ENCODE measurements at places on chromosomes 6 and 20. TPM values are rescaled to one million over a fixed set of nuclear protein-coding genes. Genes with fewer than 3 reads are reported as not detected.

- DNase-seq, result no peak
These were observed 449.6 kb downstream of the KIF16B start for GRCh38 chr20:16123623-16124022.

- DNase-seq, result no peak
These were observed 327.3 kb downstream of the THBS2 start for GRCh38 chr6:168926306-168926705.

- no peak for DNase-seq
These were observed 25.1 kb upstream of the CDH22 start for GRCh38 chr20:46333161-46333991.

GRCh38 chr20:18527836-18528235, 20.1 kb downstream of the SEC23B start:
- no peak for DNase-seq

- DNase-seq, result no peak
These were observed 167.3 kb upstream of the PTCHD4 start for GRCh38 chr6:48278261-48278660.

DNA sequence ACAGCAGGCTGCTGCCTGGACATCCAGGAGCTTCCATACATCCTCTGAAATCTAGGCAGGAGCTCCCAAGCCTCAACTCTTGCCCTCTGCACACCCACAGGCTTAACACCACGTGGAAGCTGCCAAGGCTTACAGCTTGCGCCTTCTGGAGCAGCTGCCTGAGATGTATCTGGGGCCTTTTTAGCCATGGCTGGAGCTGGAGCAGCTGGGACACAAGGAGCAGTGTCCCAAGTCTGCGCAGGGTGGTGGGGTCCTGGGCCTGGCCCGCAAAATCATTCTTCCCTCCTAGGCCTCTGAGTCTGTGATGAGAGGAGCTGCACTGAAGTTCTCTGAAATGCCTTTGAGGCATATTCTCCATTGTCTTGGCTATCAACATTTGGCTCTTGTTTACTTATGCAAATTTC, 255.0 kb downstream of the DLL1 start:
- no peak for DNase-seq

DNA sequence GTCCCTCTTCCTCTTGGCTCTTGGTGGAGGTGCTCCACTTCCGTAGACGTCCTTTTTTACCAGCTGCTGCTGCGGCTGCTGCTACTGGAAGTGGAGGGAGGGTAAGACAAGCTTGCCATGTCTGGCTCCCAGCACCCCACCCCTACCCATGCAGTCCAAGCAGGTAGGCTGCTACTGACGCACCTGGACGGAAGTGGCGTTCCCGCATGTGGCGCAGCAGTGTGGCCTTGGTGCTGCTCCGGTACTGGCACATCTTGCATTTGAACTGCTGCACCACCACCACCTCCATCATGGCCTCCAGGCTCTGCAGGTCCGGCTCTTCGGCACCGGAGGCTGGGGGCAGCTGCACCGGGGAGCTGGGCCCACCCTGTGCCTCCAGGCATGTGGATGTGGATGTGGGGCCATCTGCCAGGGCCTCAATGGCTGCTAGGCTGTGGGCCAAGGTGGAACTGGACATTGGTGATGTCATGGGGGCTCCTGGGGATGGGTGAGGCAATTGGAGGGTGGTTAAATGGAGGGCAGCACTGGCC, 4.4 kb downstream of the ZNF335 start:
- no peak for DNase-seq

- peak; percentile 72 for DNase-seq
These were observed 22.7 kb upstream of the ZNF184 start for GRCh38 chr6:27495386-27496135.

DNA sequence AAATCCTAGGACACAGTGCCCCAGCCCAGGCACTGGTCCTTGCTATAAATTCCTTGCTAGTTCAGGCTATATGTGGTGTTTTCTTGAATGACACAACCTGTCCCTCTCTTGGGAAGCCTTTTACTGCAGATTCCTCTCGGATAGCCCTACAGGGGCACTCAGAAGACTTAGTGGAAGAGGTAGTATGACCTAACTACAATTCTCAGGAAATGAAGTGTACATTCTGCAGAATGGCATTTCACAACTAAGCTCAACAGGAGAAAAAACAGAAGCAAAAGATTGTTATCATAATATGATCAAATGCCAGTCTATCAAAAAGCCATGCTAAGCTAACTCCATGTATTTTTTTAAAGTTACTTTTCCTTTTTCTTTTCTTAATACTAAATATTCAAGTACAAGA, 66.3 kb upstream of the FBXL4 start:
- no peak for DNase-seq

DNA sequence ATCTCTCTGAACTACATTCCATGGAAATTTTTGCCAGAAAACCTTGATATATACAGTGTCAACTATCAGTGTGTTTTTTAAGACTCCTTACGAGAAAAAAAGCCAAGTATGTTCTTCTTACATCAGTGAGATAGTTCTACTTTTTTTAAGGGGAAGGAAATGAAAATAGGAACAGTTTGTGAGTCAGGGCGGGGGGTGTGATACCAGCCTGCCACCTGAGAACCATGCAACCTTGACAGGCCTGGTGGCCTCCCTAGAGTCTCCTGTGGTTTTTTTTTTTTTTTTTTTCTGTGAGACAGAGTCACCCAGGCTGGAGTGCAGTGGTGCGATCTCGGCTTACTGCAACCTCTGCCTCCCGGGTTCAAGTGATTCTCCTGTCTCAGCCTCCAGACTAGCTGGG, 96.3 kb upstream of the GCM1 start:
- no peak for DNase-seq

The OR2B2 gene
- total RNA-seq, result not detected

DNA sequence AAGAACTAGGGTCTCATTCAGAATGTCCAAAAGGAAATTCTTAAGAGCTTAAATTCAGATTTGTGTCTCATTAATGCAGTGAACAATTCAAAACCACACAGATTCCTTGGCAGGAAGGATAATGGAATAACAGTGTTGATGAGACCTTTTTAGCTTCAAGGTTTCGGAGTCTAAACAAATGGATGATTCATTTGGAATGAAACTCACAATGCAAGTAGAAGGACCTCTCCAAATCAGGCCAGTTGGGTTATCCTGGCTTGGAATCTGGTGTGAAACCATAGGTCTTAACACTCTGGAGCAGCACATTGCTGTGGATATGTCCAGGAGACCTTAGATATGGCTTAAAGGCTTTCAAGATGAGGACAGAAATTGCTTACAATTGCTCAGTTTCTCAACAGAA, 44.9 kb downstream of the KCTD20 start:
- no peak for DNase-seq

The GPR63 gene
- total RNA-seq, result 0.32 TPM

The TRAPPC3L gene
- total RNA-seq, result not detected

DNA sequence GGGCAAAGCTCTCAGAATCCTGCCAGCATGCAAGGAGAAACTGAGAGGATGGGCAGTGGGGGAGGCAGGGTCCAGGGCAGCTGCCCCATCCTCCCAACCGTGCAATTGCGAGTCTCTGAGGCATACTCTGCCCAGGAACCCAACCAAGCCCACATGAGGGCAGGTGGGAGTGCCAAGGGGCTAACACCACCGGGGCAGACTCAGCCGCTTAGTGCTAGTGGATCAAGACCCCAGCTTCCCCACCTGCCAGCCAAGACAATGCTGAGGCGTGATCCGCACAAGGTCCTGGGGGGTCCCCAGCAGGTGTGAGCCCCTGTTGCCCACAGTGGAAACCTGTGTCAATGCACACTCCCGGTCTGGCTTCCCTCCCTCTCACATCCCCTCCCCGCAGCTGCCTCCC, 48.5 kb upstream of the ENTPD6 start:
- DNase-seq, result no peak

- DNase-seq, result no peak
These were observed 771.2 kb downstream of the KIF16B start for GRCh38 chr20:15802020-15802419.

DNA sequence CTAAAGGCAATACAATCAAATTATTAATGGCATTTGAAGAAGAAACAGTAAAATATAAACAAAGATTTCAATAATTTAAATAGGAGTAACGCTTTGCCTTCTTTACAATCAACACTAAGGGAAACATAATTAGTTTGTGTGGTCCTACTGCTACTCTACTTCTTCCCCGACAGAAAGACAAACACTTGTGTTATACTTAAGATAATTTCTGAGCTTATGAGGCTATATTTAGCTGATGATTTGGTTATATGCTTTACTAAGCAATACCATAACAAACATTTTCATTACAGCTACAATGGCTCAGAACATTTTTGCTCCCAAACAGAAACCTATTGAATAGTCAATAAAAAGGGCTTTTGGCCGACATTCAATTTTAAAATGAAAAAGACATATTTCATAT, 1217.2 kb upstream of the GJE1 start:
- DNase-seq, result no peak

The FRK gene
- total RNA-seq, result 0.43 TPM

- no peak for DNase-seq
These were observed 88.9 kb downstream of the FHL5 start for GRCh38 chr6:96651816-96652215.

GRCh38 chr20:62728028-62728780, 19.6 kb downstream of the NTSR1 start:
- no peak for DNase-seq

GRCh38 chr6:157280947-157281346, 42.4 kb downstream of the TMEM242 start:
- no peak for DNase-seq

The DEFB132 gene
- total RNA-seq, result not detected

- no peak for DNase-seq
These were observed 928.3 kb upstream of the FLRT3 start for GRCh38 chr20:15265581-15266309.

The CTSZ gene
- 92.1 TPM for total RNA-seq

GRCh38 chr6:94590416-94590815, 986.9 kb upstream of the MANEA start:
- no peak for DNase-seq

DNA sequence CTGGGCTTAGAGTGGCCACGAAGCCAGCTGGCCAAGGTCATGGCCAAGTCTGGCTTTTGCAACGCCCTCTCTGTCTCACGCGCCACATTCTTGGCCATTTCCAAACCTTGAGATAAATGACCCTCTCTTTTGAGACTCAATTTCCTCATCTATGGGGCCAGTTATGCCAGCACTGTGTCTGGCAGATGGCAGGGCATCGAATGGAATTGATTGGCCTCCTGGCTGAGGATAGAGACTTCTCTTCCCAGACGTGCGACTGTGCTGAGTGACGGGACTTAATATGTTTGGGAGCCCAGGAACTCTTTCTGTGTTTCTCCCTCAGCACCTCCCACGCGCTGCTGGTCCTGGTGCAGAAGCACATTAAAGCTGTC, 7.6 kb downstream of the BPIFB2 start:
- no peak for DNase-seq

- DNase-seq, result peak; percentile 44
These were observed 34.8 kb downstream of the IYD start for GRCh38 chr6:150403458-150404246.

GRCh38 chr6:48147051-48147450, 36.1 kb upstream of the PTCHD4 start:
- DNase-seq, result no peak

GRCh38 chr20:35238170-35238569, 11.7 kb downstream of the MMP24 start:
- no peak for DNase-seq

DNA sequence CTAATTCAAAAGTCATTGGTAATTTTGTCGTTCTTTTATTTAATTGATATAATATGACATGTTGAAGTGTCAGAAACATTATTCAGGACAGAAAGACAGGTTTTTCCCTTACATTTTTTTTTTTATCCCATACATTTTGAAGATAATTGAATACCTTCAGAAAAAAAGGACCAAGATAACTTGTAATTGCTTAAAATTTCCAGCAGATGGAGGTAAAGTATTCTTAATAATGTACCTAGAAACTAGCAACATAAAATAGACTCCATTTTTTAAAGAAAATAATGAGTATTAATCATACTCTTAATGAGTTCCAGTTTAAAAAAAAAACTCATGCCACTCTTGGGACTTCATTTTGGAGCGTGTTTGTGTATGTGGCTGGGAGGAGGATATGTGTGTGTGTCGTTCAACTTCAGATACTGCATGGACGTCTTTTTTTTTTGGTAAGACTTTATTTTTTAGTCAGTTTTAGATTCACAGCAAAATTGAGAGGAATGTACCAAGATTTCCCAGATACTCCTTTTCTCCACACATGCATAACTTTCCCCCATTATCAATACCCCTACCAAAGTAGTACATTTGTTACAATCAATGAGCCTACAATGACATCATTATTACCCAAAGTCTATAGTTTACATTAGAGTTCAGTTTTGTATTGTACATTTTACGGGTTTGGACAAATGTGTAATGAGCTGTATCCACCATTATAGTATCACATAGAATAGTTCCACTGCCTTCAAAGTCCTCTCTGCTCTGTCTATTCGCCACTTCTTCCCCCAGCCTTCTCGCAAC, 79.4 kb downstream of the ROS1 start:
- peak; percentile 28 for DNase-seq

DNA sequence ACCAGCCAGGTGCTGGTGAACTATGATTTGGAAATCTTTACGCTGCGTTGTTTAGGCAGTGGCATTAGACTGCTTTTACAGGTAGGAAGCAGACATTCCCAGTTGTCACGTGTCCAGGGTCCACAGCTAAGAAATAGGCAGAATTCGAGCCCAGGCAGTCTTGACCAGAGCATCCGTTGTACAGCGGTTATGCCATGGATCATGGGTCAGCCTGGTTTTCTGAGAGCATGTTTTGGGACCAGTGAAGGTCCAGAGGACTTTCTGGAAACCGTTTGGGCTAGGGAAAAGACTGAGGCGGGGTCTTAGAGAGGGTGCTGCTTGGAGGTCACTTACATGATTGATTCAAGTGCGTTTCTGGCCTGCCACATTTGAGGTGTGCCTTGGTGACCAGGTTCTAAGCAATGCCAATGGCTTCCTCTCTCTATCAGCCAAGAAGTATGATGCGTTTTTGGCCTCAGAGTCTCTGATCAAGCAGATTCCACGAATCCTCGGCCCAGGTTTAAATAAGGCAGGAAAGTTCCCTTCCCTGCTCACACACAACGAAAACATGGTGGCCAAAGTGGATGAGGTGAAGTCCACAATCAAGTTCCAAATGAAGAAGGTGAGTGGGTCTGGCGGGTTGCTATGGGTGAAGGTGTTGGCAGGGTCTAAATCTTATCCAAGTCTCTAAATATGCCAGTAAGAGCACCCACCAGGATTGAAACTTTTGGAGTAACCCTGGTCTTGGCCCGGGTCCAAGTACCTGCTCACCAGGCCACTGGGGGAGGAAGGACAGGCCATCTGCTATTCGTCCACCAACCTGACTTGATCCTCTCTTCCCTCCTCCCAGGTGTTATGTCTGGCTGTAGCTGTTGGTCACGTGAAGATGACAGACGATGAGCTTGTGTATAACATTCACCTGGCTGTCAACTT, 1.8 kb downstream of the RPL10A start:
- DNase-seq, result peak; percentile 37

The RREB1 gene
- total RNA-seq, result 26.3 TPM

The OR2J3 gene
- not detected for total RNA-seq
